T-helper 17 cell (primary cell): ENCODE measurements at places on chromosomes 2 and 18.

DNA sequence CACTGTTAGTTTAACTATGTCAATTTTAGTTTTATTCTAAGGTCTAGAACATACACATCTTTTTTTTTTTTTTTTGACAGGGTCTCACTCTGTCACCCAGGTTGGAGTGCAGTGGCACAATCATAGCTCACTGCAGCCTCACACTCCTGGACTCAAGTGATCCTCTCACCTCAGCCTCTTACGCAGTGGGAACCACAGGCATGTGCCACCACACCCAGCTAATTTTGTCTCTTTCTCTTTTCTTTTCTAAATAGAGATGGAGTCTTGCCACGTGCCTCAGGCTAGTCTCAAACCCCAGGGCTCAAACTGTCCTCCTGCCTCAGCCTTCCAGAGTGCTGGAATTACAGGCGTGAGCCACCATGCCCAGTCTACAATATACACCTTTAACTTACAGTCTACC lies 69.5 kb upstream of the CHRNA1 start:
- no peak for DNase-seq

- no peak for DNase-seq
Observed at GRCh38 chr2:157722580-157723234, 94.0 kb upstream of the ACVR1C start.

GRCh38 chr2:64537991-64538390 lies 13.9 kb downstream of the AFTPH start:
- no peak for DNase-seq

- DNase-seq: no peak
Observed at GRCh38 chr2:238631491-238632180, 204.9 kb downstream of the ASB1 start.

DNA sequence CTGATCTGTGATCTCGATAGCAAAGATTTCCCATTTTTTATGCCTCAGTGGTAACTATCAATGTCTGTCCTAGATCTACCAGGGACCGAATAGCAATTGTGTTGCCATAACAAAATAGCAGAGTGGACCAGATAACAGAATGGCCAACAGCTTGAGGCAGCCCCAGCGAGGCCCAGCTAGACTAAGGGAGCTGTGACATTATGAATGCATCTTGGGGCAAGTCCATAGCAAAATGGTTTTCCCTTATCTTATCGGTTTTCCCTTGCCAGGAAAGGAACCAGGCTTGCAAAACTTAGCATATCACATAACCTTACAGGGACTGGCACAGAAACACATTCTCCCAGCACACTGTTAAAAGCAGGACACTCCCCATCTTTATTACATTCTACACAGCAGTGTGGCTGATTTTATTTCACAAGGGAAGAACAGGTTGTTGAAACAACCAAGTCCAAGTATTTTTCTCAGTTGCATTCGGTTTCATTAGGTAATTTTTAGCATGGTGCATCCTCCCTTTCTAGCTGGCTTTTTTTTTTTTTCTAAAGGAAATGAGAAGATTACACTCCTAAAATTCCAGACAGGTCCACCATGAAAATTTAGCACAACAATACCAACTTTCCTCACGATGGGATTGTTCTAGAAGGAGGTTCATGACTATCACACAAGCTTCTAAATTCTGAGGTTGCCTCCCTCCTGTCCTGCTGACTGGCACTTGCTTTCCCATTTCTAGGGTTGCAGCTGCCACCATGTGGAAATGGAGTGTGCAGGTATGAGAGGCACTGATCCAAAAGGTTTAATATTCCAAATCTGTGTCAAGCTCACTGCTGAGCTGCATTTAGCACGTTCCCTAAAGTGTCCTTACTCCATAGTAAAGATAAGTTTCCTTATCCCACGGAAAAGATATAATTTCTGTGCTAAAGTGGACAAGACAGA lies 97.0 kb upstream of the SLC35G4 start:
- no peak for DNase-seq

DNA sequence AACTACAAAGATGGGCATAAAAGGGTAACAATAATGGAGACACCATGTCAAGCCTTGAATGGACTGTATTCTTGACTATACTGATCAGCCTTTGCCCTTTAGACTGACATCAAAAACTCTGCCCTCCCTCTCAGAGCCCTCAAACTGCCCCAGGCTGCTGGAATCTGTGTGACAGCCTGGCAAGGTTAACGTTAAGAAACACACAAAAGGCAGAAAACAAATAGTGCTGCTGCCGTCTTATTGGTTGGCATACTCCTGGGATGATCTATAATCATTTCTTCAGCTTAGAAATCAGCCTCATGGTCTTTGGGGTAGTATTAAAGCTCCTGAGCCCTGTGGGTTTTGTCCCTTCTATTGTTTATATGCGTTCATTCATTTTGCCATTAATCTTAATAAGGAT lies 338.0 kb downstream of the DCC start:
- no peak for DNase-seq

DNA sequence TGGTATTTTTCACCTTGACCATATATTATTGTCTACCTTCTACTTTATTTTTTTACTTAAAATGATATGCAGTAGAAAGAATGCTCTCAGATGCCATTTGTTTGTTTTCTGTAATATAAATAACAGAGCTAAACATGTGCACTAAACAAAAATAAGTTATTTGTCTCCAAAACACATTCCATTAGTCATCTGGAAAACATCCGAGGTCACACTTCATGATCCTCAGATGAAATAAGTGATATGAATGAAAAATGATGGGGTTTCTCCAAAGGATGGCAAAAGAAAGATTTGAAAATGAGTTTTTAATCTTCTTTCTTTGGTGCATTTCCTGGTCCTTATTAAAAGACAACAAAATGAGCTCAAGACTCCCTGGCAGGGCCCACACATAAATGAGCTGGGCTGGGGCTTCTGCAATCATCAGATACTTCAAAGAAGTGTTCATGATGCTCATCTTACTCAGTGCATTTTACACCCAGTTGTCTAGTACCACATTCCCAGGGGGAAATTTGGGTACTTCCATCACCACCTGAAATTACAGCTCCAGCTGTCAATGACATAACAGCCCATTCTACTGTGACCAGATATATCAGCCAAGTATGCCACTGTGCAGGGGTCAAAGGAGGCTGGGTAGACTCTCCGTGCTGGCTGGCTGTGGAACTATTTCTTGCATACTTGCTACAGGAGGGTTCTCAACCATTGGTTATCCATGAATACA lies 283.5 kb downstream of the PID1 start:
- no peak for DNase-seq

GRCh38 chr2:215791481-215791937 lies 221.8 kb downstream of the MREG start:
- no peak for DNase-seq

- no peak for DNase-seq
Observed at GRCh38 chr2:207901401-207901800, 123.9 kb downstream of the PLEKHM3 start.

DNA sequence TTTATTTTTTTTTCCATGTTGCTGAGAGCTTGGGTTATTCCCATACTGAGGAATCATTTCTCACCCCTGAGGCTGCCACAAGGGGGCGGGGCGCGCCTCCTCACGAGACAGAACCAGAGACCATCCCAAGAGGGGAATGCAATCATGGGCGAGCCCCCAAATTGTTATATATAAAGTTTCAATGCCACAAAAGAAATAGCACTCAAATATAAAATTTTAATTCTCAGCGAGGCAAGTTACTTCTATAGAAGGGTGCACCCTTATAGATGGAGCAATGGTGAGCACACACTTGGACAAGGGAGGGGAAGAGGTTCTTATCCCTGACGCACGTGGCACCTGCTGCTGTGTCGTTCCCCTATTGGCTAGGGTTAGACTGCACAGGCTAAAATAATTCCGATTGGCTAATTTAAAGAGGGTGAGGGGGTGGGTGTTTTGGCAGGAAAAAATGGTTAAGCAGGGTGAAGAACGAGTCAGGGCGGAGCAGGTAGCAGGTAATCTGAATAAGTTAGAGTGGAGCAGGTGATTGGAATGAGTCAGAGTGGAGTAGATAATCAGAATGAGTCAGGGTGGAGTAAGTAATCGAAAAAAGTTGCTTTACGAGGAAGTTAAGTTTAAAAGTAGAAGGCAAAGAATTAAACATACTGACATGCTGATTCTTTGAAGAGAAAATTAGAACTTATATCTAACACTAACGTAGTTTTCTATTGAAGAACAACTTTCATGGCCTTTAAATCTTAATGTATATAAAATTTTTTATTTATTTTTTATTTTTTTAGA lies 177.5 kb downstream of the MTCL1 start:
- DNase-seq: no peak

DNA sequence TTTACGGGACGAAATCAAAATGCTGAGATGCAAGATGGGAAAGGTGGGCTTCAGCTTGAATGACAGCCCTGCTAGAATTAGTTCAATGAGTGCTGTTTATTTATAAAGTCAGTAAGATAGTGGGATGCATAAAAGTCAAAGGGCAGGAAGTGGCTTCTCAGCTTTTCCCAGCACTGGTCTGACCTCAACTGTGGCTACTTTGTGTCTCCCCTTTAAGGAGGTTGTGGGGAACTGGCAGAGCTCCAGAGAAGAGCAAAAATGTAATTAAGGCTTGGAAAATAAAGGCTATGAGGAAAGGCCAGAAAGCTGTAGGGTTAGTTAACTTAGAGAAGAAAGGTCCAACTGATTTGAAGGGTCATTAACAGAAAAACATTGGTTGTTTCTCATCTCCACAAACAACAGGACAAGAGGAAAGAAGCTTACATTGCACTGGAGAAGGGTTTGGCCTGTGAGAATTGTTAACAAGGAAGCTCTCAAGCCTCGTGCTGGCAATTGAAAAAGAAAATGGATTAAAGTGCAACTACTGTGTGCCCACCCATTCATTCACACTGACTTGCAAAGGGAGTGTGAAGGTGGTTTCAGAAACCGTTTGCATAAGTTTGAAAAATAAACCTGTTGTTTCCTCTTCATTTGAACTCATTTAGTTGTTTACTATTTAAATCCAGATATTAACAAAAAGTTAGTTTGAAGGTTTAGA lies 68.8 kb upstream of the CD28 start:
- no peak for DNase-seq

DNA sequence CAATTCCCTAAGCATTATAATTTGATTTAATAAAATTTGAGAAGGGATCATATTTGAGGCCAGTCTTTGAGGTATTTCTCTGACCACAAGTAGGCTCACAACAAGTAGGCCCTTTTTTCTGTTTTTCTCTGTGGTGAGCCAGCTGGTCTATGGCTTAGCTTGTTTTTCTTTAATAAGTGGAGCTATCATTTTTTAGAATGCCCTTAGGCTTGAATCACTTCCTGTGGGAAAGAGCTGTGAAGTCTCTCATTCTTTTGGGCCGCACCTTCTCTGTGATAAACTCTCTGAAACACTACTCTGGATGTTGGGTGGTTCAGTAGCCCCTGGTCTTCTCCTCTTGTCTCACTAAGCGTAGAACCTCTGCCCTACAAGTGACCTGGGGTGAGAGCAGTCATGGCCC lies 235.9 kb downstream of the SUCLG1 start:
- DNase-seq: no peak

DNA sequence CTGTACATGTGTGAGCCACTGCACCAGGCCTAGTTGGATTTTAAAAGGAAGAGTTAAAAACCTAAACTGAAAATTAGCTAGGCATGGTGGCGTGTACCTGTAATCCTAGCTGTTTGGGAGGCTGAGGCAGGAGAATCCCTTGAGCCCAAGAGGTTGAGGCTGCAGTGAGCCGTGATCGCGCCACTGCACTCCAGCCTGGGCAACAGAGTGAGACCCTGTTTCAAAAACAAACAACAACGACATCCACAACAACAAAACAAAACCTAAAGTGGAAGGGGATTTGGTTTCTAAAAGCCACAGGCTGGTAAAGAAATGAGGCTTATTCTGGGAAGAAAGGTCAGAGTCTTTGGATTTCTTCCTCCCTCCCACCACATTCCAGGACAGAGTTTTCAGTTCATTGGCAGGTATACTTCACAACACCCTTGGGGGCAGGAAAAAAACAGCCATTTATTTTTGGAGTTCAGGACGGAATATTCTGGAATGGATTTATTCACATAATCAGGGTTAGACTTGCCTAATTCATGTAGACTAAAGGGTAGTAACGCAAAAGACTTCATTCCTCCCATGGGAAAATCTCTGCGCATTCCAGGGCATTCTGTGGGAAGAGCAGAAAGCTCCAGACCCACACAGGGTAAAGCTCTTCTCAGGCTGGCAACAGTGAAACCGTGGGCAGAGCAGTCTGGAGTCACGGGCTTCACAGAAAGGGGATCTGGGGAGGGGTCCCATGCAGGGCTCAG lies 34.9 kb downstream of the TEX44 start:
- DNase-seq: no peak

DNA sequence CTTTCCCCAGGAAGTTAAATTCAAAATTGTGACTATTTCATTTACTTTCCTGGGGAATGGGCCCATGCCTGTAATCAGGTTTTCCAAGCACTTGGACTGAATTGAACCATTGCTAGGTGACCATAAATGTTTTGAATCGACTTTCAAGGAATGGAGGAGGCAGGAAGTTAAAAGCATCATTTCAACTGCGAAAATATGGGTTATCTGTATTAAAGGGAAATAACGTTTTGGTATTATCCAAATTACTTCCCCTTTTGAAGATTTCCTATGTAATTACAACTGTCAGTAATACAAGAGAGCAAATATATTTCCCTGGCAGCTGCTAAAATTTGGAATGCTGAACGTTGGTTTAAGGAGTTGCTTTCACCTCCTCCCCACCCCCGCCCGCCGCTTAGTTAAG lies 19.0 kb downstream of the PNO1 start:
- no peak for DNase-seq

GRCh38 chr18:62610701-62611411 lies 88.0 kb downstream of the ZCCHC2 start:
- DNase-seq: no peak

DNA sequence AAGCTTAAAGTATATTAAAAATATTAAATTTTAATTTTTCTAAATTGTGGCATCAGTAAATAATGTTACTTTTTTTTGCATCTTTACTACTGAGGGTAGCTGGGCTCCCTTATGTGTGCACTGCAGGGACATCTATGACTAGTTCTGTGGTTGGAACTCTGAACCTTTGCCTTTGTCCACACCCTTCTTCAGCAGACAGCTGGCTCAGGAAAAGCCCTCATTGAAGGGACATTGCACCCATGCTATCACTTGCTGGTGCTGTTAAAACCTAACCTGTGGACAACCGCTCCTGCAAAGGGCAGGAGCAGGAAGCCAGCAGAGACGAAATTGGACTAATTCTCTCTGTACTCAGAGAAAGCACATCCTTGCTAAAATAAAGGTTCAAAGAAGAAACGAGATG lies 30.1 kb downstream of the MOCOS start:
- DNase-seq: no peak

DNA sequence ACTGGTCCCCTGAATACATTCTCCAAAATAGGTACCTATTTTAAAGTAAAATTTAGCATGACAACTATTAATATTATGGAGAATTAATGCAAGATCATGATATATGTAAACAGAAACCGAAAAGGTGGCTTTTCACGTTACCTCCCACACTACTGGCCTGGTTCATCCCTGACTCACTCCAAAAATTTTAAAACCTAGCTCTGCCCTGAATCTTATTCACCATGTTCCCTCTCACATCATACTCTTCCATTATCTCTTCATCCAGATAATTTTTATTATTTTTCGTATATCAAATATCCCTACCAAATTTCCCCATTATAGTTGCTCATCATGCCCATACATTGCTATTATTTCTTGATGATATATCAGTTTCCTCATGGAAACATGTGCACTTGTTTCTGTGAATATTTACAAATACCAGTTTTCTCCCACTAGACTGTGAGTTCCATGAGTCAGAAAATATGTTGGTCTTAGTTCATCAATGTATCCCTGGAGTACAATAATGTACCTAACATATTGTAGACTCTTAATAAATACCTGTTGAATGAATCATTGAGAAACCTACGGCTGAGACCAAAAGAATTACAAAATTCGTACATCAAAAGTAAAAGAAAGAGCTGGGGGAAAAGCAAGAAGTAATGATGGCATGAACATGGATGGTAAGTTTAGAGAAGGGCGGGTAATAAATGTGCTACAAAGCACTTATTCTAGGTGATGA lies 360.1 kb upstream of the CHAC2 start:
- DNase-seq: no peak
